ENCODE measurements at places on chromosomes 1 and 21.

GRCh38 chr1:179322557-179322956, 29.0 kb downstream of the SOAT1 start:
- DNase-seq: no peak

DNA sequence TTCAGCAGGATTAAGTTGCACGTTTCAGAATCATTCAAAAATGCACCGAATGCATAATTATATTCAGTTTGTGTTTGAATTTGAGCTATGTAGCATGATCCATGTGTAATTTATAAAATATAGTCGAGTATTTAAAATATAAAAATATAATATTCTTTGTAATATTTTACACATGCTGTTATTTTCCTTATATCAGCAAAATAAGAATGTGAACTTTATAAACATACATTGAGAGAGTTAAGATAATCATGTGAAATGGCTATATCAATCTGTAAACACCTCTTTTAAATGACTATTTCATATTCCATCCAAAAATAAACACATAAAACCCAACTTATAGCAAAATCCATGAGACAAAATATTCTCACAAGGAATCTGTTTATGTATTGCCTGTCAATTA, 303.7 kb downstream of the LRRC7 start:
- DNase-seq: no peak

GRCh38 chr21:32977216-32977615, 48.5 kb upstream of the OLIG2 start:
- DNase-seq: no peak

DNA sequence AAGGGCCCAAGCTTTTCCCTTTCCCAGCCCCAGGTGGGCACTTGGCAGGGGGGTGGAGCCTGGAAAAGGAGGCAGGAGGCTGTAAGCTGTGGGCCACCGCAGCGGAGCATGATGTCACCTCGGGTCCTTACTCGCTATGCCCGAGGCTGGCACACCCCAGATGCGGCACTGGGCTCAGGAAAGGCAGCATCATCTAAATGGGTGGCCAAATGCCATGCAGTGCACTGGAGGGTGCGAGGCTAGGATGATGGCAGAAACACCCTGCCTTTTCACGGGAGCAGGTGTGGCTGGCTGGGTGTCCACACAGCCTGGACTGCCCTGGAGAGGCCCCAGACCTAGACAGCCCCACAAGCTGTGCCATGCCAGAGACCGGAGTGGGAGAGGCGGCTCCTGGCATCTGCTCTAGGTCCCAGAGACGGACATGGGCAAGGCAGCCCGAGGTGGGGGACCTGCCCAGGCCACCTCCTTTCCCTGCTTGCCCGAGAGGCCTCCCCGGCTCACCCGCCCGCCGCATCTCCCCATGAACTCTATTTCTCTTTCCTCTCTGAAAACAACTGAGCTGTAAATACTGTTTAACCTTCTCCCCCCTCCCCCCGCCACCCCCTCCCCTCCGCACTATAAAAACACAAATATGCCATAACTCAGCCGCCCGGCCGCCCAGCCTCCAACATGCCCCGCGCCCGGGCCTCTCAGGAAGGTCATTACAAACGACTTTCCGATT, 124.7 kb downstream of the CASZ1 start:
- no peak for DNase-seq

DNA sequence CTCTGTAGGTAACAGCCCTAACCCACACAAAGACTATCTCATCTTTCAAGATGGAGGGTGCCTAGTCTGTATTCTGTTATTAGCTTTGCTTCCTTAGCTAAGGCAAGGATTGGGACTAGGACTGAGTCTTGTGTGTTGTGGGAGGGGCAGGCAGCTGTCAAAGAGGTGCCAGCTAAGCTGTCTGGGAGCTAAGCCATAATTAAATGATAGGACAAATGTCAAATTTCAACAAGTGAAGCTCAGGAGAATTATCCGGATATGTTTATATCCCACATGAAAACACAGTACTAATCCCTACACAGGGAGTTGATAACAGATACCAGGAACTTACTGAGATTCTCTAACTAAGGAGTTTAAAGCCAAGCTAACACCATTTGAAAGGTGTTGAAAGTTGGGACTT, 70.5 kb upstream of the NGF start:
- no peak for DNase-seq

- DNase-seq: no peak
These were observed 166.6 kb downstream of the DYRK1A start for GRCh38 chr21:37532868-37533780.

- no peak for DNase-seq
These were observed 2.4 kb upstream of the IFNLR1 start for GRCh38 chr1:24189528-24189927.

DNA sequence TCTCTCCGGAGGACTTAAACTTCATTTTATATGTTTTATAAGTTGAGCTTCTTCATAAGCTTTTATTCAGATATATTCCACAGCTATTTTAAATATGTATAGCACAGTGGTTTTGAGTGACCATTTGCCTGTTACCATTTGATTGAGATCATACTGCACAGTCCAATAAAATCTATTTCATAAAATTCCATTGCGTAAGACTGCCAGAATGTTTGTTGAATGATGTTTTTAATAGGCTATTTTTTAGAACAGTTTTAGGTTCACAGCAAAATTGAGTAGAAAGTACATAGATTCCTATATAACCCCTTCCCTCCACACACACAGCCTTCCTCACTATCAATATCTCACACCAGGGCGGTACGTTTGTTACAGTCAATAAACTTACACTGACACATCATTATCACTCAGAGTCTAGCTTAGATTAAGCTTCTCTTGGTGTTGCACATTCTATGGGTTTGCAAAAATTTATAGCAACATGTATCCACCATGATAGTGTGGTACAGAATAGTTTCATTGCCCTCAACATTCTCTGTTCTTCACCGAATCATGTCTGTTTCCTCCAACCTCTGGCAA, 207.9 kb downstream of the TPR start:
- no peak for DNase-seq

- DNase-seq: no peak
These were observed 69.1 kb upstream of the STUM start for GRCh38 chr1:226479474-226479873.

DNA sequence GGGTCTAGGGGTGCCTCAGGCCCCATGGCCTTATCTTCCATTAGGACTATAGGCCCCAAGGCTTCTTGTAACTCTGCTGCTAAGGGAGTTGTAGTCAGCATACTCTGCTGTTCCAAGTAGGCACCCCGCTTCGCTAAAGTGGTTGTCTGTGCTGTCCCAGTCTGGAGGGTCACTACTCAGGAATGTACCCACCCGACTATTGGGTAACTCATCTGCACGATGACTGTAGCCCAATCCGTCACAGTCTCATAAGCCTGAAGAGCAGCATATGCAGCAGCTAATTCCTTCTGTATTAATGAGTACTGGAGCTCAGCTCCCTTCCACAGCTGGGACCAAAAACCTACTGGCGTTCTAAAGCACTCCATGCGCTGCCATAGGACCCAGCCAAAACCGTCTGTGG, 111.0 kb downstream of the GDAP2 start:
- no peak for DNase-seq

DNA sequence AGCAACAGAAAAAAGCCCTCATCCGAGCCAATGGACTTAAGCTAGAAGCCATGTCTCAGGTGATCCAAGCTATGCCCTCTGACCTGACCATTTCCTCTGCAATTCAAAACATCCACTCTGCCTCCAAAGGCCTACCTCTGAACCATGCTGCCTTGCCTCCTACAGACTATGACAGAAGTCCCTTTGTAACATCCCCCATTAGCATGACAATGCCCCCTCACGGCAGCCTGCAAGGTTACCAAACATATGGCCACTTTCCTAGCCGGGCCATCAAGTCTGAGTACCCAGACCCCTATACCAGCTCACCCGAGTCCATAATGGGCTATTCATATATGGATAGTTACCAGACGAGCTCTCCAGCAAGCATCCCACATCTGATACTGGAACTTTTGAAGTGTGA, 20.7 kb downstream of the NR5A2 start:
- no peak for DNase-seq

- DNase-seq: no peak
These were observed 334 bp downstream of the CTH start for GRCh38 chr1:70411360-70411844.

GRCh38 chr1:212745303-212745702, 45.7 kb upstream of the BATF3 start:
- no peak for DNase-seq

DNA sequence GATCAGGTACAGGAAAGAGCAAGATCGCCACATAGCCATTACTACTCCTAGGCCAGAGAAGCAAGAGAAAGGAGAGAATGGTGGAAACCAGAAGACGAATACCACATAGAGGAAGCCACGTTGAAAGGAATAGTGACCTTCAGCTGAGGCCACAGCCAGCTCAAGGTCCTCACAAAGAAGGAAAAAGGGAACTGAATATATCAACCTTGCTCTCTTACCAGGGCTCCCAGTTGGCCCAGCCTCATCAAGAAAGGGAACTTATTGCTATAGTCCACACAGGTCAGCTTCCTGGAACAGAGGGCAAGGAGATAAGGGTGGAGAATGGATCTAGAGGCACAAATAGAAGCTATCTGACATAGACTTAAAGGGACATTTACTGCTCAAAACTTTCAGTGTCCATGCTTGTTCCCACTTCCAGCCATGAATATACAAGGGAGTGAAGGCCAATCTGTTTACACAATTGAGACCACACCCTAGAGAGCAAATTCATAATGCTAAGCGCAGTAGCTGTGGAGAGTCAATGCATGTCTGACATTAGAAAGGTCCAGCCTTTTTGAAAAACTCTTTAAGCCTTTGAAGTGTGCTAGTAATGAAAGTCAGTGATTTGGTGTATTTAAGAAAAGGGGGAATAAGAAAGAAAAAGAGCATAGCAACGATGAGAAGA, 120.7 kb upstream of the ZC3H11B start:
- no peak for DNase-seq

DNA sequence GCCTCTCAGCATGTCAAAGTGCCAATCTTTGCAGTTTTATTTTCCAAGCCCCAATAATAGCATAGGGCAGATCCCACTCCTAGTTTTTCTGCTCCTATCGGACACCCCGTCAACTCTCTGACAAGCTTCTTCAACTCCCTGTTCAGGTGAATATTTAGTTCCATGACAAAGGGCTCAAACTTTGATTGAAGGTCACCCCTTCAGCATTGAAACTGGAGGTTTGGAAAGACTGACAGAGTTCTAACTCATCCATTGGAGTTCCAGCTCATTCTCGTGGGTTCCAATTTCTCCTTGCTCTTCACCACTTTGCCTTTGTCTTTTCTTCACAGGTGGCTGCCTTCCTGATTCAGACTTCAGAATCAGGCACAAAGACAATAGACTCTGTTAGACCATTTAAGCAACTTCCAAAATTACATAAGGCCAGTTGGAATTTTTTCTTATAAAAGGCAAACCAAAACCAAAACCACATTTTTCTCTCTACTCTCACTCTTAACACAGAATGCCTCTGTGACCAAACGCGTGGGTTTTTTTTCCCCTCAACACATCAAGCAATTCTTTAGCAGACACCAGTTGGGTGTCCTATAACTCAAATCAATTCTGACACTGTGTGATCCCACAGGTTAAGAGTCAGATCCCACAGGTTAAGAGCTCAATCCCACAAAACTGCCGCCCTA, 169.3 kb upstream of the USP25 start:
- no peak for DNase-seq

DNA sequence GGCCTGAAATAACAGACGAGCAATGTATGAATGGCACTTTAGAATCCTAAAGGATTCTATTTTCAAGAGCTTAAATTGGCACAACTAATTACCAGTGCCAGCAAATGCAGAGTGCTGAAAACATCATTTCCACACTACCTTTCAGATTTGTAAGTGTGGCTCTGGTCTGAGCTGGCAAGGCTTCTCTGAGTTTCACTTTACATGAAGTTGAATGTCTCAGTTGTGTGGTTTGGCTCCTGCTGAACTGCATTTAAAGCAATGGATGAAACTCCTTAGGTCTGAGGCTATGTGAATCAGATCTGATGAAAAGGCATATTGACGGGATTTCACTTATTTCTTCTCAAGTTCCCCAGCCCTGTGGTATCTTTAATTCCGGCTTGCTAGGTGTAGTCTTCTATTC, 114.8 kb upstream of the PTGFR start:
- no peak for DNase-seq

- DNase-seq: no peak
These were observed 2.1 kb upstream of the PEX10 start for GRCh38 chr1:2414297-2414958.

DNA sequence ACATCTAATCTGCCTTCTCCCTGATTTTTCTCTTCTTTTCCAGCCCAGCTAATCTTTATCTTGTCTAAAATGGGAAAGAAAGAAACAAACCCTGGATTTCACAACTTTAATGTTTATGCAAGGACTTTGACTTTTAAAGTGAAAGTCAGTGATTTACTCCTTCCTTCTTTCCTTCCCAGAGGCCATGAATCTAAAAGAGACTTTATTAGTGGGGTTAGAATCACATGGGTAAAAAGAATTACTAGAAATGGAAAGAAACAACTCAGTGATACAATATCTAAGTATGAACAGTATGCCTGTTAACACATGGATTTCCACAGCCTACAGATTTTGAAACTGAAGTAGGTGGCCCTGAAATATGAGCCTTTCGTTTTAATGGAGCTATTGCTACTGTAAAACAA, 59.8 kb upstream of the KCNK2 start:
- no peak for DNase-seq

GRCh38 chr1:94736549-94736948, 83.6 kb upstream of the SLC44A3 start:
- no peak for DNase-seq

- DNase-seq: no peak
These were observed 51.5 kb upstream of the PTCH2 start for GRCh38 chr1:44894591-44894990.

DNA sequence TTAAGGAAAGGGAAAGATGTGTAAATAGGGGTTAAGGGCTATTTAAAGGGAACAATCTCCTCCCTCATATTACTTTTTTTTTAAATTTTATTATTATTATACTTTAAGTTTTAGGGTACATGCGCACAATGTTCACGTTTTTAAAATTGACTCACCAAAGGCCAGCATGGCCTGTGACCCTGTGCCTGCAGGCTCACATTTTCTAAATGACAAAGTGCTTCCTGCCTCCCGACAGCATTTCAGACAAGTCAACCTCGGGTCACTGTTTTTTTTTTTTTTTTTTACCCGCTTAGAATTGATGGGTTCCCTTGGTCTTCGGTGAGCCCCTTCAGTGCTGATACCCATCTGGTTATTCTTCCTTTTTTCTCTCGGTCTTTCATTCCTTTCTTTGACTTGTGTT, 70.4 kb upstream of the SCAF4 start:
- no peak for DNase-seq

DNA sequence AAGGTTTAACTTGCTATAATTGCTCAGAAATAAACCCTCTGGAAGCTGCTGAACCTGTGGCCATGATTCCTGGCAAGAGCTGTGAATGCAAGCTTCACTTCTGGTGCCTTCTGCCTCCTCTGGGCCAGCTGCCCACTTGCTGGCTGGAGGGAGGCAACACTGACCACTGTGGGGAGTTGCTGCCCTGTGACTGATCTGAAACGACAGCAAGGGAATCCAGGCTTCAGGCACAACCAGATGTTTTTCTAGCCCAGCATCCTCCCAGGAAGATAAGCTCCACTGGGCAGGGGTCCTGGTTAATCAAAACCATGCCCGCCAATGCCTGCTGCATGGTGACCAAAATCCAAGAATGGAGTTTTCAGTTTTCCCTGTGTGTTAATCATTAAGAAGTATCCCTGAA, 180.0 kb upstream of the HMGB4 start:
- no peak for DNase-seq

- no peak for DNase-seq
These were observed 1638.3 kb downstream of the MRPL39 start for GRCh38 chr21:23968722-23969647.

Data from thoracic aorta (tissue), 2 donors.